Upper lobe of right lung (tissue), 1 donor: ENCODE measurements at places on chromosomes 1 and 21. TPM values are rescaled to one million over a fixed set of nuclear protein-coding genes. Genes with fewer than 3 reads are reported as not detected.

DNA sequence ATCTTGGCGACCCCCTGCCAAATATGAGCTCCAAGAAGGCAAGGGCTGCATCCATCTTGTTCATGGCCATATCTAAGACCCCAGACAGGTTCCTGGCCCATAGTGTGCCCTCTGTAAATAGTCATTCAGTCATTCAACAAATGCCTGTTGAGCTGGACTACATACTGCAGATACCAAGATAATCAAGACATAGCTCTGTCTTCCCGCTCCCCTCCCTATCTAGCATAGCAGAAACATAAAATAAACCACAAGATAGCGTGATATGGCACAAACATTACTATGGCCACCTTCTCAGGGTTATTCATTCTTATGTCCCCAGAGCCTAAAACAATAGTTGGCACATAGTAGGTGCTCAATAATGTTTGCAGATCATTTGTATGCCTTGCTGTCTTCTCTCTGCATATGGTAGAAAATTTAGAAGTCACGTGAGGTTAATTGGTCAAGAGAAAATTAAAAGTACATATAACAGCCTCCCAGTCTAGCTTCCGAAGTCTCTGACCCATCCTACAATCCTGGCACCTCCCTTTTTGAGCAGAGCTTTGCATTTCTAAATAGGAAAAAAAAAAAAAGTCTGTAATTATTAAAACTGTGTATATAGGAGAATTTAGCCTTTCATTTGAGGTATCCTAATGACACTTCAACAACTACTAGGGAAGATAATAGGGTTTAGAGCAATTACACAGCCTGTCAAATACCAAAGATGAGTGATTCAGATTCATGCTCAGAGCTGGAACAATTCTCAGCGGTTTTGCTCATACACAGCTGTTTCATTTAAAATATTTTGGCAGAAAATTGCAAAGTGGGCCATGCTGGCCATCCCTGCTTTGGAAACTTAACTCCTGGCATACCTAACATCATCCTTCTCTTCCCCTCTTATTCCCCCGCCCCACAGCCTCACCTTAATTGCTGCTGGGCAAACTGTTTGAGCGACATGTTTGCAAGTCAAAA is 219.0 kb downstream of the KAZN start:
- no peak for DNase-seq

PDXK gene
- 280 TPM for total RNA-seq

DNAJC6 gene
- total RNA-seq, result 6.6 TPM

DIO1 gene
- not detected for total RNA-seq

- DNase-seq, result no peak
Measured at GRCh38 chr1:163395790-163396189, 74.0 kb downstream of the NUF2 start.

DNA sequence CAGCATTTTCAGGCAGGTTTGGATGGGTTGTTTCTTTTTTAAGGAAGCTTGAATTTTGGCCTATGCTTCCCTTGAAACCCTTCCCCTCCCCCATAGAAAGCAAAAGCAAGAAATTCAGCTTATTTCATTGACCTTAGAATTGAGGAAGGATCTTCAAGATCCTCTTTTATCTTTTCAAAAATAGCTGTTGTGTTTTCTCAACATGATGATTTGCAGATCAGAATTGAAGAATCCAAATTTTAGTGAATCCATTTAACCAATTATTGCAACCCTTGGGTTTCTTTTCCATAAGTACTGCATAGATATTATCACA is 73.7 kb downstream of the LRRC8C start:
- DNase-seq, result no peak

DNA sequence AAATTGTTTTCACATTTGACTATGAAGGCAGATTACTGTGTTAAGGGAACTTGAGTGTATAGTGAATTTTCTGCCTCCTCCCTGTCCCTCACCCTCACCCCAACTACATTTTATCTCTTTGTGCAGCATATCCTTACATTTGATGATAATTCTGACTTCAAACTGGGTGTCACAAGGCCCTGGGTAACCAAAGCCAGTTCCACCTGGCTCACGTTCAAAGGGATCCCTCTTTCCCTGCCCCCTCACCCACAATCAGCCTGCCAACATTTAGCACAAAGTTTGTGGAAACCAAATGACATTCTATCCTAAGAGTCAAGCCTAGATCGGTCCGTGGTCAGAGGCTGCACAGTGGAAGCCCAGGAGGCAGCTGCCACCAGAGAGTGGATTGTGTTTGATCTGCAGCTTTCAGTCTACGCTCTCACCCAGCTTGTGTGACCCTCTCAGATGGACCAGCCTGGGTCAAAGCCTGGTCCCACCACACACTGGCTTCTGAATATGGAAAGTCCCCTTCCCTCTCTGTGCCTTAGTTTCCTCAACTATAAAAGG is 10.3 kb downstream of the KIAA0040 start:
- no peak for DNase-seq

NBPF8 gene
- 10.1 TPM for total RNA-seq

- DNase-seq, result no peak
Measured at GRCh38 chr1:229839800-229840199, 213.8 kb downstream of the URB2 start.

DNA sequence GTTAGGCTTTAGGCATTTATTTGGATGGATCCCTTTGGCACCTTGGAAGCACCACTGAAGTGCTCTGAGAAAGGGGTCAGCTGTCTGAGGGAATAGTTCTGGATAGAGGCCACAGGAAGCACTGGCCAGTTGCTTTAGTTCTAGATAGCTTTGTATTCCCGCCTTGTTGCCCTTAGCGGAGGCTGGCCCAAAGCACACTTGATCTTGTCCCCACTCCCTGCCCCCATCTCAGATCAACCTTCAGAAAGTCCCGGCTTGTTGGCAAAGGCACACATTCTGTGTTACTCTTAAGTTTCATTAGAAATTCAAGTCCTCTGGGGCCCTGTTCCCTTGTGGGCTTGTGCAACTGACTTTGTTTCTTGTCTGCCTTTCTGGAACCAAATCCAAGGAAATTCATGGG is 15.2 kb upstream of the NBL1 start:
- DNase-seq, result no peak

DNA sequence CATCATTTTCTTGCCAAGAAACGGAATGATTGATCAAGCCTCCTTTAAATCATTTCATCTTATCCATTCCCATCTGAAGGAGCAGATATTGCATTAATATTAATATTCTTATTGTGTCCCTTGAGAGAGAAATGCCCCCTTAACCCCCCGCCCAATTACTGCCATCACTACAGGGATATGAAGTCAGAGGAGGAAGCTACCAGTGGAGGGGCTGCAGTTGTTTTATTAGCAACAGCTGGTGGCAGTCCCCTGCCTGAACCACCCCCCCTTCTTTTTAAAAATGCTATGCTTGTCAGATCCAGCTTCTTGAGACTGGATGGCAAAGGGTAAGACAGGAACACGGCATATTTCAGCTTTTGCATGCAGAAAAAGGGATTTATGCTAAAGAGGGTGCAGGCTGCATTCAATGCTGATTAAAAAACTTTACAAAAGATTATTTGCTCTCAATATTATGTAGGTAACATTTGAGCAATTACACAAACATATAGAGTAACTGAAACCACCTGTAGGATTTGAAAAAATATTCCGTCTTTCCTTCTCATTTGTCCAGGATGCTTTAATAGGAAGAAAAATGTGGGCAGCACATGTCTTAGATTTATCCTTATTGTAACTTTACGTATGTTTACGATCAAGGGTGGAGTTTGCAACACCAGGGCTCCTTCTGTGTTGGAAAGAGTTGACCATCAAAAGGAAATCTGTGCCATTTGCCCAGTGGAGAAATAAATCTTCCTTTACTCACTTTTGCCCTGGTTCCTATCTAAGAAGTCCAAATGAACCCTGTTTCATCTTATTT is 77.7 kb downstream of the ZBTB18 start:
- no peak for DNase-seq

GRCh38 chr1:151992303-151993083 is 1.2 kb downstream of the S100A10 start:
- peak; percentile 90 for DNase-seq

DNA sequence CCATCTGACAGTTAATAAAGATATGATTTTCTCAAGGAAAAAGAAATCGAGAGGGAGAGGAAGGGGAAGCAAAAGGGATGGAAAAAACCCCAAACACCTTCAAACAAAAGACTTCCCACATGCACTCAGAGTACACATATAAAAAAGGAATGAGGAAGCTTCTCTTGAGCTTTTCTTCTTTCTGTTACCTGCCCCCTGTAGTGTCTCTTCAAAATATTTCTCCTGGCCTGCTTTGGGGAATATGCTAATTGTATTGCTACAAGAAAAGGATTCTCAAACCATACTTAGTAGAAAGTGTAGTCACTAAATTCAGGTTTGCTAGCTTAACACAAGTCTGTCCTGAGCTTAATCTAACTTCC is 58.7 kb downstream of the KIF14 start:
- DNase-seq, result no peak

DNA sequence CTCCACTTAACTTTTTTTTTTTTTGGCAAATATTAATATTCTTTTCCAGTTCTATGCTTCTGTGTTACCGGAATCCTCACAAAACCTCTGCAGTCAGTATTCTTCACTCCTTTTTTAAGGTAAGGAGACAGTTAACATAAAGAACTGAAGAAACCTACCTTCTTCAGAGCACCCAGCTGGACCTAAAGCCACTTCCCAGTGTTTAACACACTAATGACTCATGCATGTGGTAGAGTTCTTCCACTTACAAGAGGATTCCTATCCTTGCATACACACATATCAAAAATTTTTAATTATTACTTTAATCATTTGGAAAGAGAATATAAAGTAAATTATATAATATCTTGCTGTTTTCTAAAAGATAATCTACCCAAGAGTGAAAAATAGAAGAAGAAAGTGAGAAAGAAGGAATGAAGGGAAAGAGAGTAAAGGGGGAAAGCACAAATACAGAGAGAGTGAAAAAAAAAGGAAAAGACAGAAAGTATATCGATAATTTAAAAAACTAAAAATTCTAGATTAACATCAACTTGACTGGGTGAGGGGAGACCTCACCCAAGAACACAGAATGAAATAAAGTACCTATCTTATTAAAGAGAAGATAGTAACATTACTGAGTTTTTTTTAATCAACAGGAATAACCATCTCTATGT is 54.9 kb downstream of the ENAH start:
- no peak for DNase-seq

ETNK2 gene
- total RNA-seq, result 3.6 TPM
